ENCODE measurements at places on chromosomes 1 and 21. TPM values are rescaled to one million over a fixed set of nuclear protein-coding genes. Genes with fewer than 3 reads are reported as not detected.

GRCh38 chr1:185562461-185563359 lies 171.5 kb upstream of the HMCN1 start:
- no peak for DNase-seq

GRCh38 chr1:226987179-226987536 lies 47.1 kb downstream of the COQ8A start:
- no peak for DNase-seq

DNA sequence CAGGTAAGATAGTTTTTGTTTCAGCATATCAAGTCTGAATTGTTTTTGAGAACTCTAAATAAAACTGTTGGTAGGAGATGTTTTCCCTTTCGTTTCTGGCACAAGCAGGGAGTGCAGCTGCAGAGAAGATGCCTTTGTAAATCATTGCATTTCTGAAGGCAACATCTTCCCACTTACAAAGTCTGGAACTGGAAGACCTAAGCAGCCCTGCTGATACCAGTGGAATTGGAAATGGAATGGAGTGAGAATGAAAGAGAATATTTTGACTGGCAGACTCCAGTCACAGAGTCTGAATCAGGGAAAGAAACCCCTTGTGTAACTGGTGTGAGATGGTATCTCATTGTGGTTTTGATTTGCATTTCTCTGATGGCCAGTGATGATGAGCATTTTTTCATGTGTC lies 815.6 kb downstream of the LTN1 start:
- no peak for DNase-seq

DNA sequence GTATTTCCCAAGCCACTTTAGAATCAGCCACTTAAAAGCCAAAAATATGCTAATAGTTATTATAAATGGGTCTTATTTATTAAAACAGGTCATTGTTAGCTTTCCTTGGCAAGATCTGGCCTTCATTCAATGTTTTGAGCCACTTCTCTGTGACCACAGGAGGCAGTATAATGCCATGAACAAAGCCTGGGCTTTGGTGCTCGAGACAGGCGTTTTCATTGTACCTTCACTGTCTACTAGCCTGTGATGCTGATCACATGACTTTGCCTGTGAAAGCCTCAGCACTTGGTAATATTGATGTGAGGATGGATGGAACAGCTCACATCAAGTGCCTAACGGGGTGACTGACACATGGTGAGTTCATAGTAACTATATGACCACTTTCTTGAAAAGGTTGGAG lies 217.0 kb downstream of the RWDD3 start:
- DNase-seq: no peak

DNA sequence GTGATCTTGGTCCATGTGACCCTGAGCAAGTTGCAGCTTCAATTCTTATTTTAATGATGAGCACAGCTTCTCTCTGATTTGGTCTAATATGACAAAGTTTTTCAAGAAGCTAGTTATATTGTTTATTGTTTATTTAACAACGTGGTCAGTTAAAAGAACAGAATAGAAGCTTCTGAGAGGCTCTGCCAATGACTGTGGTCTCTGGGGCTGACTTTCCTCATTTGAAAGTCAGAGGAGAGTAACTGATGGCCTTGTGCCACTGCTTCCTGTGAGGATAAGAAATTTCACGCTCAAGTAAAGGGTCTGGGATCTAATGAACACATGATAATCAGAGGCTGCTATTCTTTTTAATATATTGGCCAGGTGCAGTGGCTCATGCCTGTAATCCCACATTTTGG lies 7.3 kb downstream of the HHIPL2 start:
- no peak for DNase-seq

DNA sequence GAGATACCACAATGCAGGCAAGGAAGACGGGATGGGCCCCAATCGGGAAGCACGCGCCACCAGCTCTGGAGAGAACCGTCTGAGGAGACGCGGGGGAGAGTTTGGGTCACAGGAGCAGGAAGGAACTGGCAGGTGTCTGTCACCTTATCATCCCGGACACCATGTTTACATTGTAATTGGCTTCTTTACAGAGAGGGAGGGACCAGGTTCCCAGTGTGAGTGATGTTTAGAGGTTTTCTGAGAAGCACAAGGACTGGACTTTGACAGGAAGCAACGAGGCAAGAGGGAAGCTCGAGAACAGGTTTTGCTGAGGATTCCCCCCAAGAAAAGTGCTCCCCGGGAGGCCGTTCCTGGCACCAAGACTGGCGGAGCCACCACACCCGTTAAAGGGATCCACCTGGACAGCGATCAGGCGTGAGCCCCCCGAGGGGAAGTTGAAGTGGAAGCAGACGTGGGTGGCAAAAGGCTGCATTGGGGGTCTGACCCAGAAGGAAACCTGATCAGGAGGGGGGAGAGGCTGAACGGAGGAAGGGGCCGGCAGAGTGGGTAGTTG lies 957 bp downstream of the EPS15 start:
- peak; percentile 29 for DNase-seq

GRCh38 chr1:53860967-53861411 lies 22.9 kb upstream of the NDC1 start:
- DNase-seq: no peak

- no peak for DNase-seq
Measured at GRCh38 chr1:244727871-244728474, 75.0 kb downstream of the DESI2 start.

GRCh38 chr1:226001963-226002666 lies 3.0 kb upstream of the SDE2 start:
- DNase-seq: peak; percentile 86

PKLR gene
- total RNA-seq: 0.11 TPM

FABP3 gene
- 4,676 TPM for total RNA-seq

Measured in heart right ventricle (tissue), 16 donors.